ENCODE measurements at places on chromosomes 5 and 9.
A peak's percentile ranks its signal among the peaks of the same experiment; 100 is the strongest.

GRCh38 chr5:116479776-116480675 lies 94.6 kb downstream of the SEMA6A start:
- no peak overlapping the region for H3K4me3 ChIP-seq
- H3K36me3 ChIP-seq: peaks cover 10% of the 10 kb centered on the region
- H3K4me1 ChIP-seq: no peaks in the 10 kb centered on the region

DNA sequence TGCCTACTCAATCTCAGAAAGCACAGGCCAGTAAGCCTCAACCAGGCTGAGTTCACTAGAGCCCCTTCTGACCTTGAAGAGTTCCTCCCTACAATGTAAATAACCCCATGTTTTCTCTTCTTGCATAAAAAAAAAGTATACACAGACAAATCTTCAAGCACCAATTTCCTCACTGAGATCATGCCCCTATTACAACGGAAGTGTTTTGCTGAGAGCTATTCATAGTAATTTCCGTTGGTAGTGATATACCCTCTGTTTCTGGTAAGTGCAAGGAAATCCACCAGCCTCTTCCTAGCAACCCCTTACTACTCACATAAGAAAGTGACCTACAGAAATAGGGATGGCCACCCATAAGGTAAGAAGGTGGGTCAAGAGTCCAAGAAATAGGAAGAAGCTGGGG lies 76.4 kb upstream of the TARS1 start:
- no peak for DNase-seq
- H3K27me3 ChIP-seq: no peaks in the 10 kb centered on the region
- H3K27ac ChIP-seq: no peak overlapping the region
- H3K4me3 ChIP-seq: no peak overlapping the region
- no peaks in the 10 kb centered on the region for H3K4me1 ChIP-seq
- no peaks in the 10 kb centered on the region for H3K36me3 ChIP-seq

- no peak for DNase-seq
- no peaks in the 10 kb centered on the region for H3K4me1 ChIP-seq
- H3K36me3 ChIP-seq: no peaks in the 10 kb centered on the region
- H3K27me3 ChIP-seq: no peaks in the 10 kb centered on the region
- H3K27ac ChIP-seq: no peak overlapping the region
These were observed 734.1 kb upstream of the DMAC1 start for GRCh38 chr9:8533681-8534080.

DNA sequence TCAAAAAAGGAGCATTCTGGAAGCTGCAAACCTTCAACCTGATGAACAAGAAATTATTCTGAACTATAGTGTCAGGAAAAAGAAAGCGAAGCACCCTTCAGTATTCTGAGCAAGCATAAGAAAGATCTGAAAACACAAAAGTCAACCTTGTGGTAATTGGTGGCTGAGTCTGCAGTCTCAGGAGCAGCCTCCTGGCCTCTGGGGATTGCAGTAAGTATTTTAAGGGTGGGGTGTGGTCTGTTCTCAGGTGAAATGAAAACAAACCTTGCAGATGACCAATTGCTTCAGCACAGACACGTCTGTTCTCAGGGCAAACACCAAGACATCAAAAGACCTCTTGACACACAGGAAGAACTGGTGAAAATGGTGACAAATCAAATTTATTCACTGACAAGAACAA lies 147.8 kb upstream of the RAPGEF1 start:
- H3K4me1 ChIP-seq: no peaks in the 10 kb centered on the region
- no peak for DNase-seq
- H3K27me3 ChIP-seq: no peaks in the 10 kb centered on the region
- H3K36me3 ChIP-seq: no peaks in the 10 kb centered on the region
- H3K27ac ChIP-seq: no peak overlapping the region

DNA sequence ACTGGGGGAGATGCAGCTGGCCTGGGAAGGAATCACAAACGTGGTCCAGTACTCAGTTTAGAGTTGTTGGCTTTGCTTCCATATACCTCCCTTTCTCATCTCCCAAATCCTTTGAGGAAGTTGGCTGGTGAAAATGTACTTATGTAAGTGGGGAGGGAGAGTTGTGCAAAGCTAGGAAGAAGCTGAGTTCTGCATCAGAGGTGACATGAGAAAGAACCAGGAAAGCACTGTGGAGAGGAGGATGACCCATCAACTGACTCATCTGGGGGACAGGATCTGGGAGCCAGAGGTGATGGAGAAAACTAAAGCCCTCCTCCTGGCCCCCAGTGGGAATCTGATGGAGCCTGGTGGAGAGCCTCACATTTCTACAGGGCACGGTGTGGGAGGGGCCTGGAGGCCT lies 16.2 kb downstream of the KCNMB1 start:
- H3K27ac ChIP-seq: no peak overlapping the region
- no peaks in the 10 kb centered on the region for H3K4me1 ChIP-seq
- no peaks in the 10 kb centered on the region for H3K27me3 ChIP-seq

DNA sequence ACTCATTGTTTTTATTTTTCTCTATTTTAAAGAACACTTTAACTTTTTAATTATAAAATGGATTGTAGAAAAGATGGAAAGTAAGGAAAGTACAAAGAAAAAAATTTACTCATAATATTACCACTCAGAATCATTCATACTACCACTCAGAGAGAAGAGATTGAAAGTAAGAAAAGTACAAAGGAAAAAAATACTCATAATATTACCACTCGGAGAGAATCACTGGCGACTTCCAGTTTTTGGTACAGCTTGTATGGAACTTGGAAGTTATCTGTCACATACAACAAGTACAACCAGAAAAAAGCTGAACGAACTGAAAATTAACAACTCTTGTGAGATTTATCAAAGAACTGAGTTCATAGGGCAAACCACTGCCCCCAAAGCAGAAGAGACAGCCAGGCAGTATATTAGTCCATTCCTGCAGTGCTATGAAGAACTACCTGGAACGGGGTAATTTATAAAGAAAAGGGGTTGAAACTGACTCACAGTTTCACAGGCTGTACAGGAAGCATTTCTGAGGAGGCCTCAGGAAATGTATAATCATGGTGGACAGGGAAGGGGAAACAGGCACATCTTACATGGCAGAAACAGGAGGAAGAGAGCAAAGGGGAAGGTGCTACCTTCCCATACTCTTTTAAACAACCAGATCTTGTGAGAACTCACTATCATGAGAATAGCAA lies 183.9 kb downstream of the SMARCA2 start:
- no peak overlapping the region for H3K4me3 ChIP-seq
- no peaks in the 10 kb centered on the region for H3K4me1 ChIP-seq
- DNase-seq: no peak
- no peaks in the 10 kb centered on the region for H3K27me3 ChIP-seq
- no peaks in the 10 kb centered on the region for H3K36me3 ChIP-seq
- H3K27ac ChIP-seq: no peak overlapping the region

- H3K4me3 ChIP-seq: no peak overlapping the region
- DNase-seq: no peak
- H3K36me3 ChIP-seq: no peaks in the 10 kb centered on the region
- peaks cover 15% of the 10 kb centered on the region for H3K27me3 ChIP-seq
These were observed 6.1 kb upstream of the DAPK1 start for GRCh38 chr9:87491523-87491922.

- no peak for DNase-seq
- H3K27ac ChIP-seq: no peak overlapping the region
- H3K4me3 ChIP-seq: no peak overlapping the region
- H3K27me3 ChIP-seq: no peaks in the 10 kb centered on the region
- H3K36me3 ChIP-seq: no peaks in the 10 kb centered on the region
- no peaks in the 10 kb centered on the region for H3K4me1 ChIP-seq
These were observed 249.7 kb upstream of the MAP3K1 start for GRCh38 chr5:56565644-56566043.

DNA sequence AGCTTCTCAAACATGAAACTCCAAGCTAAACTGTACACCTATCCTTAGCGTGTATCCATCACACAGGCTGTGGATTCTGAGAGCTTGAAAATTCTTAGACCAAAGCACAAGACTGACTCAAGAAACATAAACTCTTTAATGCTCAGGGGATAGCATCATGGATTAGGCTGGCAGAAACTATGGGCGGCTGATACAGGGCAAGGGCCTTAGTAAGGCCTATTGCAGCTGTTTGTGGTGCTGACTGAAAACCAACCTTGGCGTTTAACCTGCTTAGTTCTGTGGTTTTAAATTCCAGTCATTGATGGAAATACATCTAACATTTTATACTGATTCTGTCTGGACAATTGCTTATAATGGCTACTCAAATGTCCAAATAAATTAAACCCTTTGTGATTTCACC lies 183.7 kb downstream of the TLR4 start:
- H3K36me3 ChIP-seq: no peaks in the 10 kb centered on the region
- no peak overlapping the region for H3K27ac ChIP-seq
- no peak for DNase-seq
- no peaks in the 10 kb centered on the region for H3K4me1 ChIP-seq
- H3K4me3 ChIP-seq: no peak overlapping the region

- no peaks in the 10 kb centered on the region for H3K27me3 ChIP-seq
- H3K4me1 ChIP-seq: no peaks in the 10 kb centered on the region
- no peaks in the 10 kb centered on the region for H3K36me3 ChIP-seq
- DNase-seq: no peak
These were observed 26.4 kb downstream of the FGD3 start for GRCh38 chr9:92973700-92974099.

- H3K4me3 ChIP-seq: no peak overlapping the region
- DNase-seq: peak; percentile 27
- no peaks in the 10 kb centered on the region for H3K36me3 ChIP-seq
- no peak overlapping the region for H3K27ac ChIP-seq
- H3K4me1 ChIP-seq: no peaks in the 10 kb centered on the region
- no peaks in the 10 kb centered on the region for H3K27me3 ChIP-seq
These were observed 53.3 kb upstream of the SMC5 start for GRCh38 chr9:70205366-70206020.

DNA sequence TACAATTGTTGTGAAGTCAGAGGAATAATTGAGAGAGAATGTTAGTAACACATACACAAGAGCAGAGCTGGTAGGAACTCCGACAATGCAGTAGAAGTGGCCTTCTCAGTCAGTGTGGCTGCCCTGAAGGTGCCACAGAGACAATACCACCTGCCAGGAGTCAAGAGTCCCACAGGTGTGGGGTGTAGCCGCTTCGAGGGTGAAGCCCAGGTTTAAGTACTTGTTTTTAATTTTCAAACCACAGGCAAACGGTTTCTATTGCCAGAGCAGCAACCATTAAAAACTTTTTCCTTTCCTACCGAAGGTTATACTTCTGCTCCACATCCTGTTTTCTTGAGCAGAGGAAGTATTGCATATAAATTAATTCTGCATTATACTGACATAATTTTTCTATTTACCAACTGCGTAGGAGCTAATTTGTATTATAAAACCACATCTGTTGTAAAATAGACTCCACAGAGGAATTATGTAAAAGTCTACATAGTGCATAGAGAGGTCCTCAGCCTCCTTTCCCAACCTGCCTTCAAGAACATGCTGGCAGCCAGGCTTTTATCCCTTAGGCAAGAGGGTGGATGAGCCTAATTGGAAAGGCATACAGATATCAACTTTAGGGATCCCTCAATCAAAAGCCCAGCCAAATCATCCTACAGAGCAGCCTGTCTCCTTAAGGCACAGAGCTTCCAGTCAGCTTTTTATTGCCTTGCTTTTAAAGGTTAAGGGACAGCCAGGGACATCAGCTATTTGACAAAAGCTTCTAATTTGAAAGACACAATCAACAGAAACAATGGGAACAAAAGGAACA lies 12.9 kb upstream of the ACTBL2 start:
- no peaks in the 10 kb centered on the region for H3K27me3 ChIP-seq
- no peak for DNase-seq
- peaks cover 6% of the 10 kb centered on the region for H3K4me1 ChIP-seq
- no peak overlapping the region for H3K4me3 ChIP-seq
- peak overlapping the region; percentile 72 for H3K27ac ChIP-seq

GRCh38 chr5:107655831-107656230 lies 14.9 kb downstream of the EFNA5 start:
- no peaks in the 10 kb centered on the region for H3K4me1 ChIP-seq
- DNase-seq: no peak
- H3K4me3 ChIP-seq: no peak overlapping the region
- H3K27me3 ChIP-seq: no peaks in the 10 kb centered on the region
- H3K36me3 ChIP-seq: no peaks in the 10 kb centered on the region
- H3K27ac ChIP-seq: peak overlapping the region; percentile 12

GRCh38 chr5:56200971-56201666 lies 32.0 kb downstream of the ANKRD55 start:
- H3K4me1 ChIP-seq: no peaks in the 10 kb centered on the region
- H3K27me3 ChIP-seq: no peaks in the 10 kb centered on the region
- H3K36me3 ChIP-seq: no peaks in the 10 kb centered on the region
- no peak overlapping the region for H3K4me3 ChIP-seq
- DNase-seq: peak; percentile 24
- no peak overlapping the region for H3K27ac ChIP-seq

DNA sequence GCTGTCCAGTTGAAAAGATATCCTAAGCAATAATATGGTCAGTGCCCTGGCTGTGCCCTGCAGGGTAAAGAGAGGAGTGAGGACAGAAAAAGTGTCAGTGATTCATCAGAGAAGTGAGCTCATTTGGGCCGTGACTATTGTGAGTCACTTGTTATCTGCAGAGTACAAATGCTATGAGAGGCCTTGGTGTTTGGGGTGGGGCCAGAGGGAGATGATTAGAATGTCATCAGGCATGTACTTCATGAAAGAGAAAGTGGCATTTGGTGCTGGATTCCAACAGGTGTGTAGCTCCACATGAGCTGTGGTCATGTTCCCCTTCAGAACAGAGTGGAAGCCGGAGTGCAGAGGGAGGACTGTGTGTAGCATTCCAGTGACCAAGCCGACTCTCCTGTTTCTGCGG lies 174.1 kb downstream of the KDM4C start:
- H3K4me1 ChIP-seq: no peaks in the 10 kb centered on the region
- H3K36me3 ChIP-seq: no peaks in the 10 kb centered on the region

DNA sequence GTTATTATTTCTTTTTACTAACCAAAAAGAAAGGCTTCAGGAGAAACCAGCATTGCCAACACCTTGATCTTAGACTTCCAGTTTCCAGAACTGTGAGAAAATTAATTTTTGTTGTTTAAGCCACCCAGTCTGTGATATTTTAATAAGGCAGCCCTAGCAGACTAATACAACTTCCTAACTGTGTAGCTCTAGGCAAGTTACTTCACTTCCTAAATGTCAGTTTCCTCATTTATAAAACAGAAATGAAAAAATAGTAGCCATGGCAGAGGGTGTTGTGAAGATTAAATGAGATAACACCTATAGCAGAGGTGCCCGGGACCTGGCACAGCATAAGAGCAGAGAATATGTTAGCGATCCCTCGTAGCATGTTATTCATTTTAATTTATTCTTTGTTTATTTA lies 66.6 kb upstream of the HAND1 start:
- H3K4me1 ChIP-seq: no peaks in the 10 kb centered on the region
- H3K27me3 ChIP-seq: no peaks in the 10 kb centered on the region
- H3K36me3 ChIP-seq: no peaks in the 10 kb centered on the region
- DNase-seq: no peak
- H3K4me3 ChIP-seq: no peak overlapping the region

DNA sequence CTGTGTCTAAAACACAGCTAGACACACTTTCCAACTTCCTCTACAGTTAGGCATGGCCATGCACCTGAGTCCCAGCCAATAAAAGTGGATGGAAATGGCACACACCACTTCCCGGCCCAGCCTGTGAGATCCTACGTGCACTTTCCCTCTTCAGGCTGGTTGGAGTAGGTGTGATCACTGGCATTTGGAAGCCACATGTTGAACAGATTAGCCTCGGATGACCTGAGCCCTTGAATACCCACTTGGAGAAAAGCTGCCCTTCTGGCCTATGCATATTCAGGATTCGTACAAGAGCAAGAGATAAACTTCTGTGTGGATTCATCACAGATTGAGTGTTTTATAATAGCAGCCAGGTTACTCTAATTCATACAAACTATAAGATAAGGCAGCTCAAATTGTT lies 359.0 kb upstream of the SLC30A5 start:
- DNase-seq: no peak
- no peaks in the 10 kb centered on the region for H3K27me3 ChIP-seq
- no peaks in the 10 kb centered on the region for H3K4me1 ChIP-seq
- H3K4me3 ChIP-seq: no peak overlapping the region
- no peak overlapping the region for H3K27ac ChIP-seq
